ENCODE measurements at places on chromosomes 12 and 14.

- DNase-seq, result no peak
These were observed 5.6 kb upstream of the IL26 start for GRCh38 chr12:68231229-68231628.

DNA sequence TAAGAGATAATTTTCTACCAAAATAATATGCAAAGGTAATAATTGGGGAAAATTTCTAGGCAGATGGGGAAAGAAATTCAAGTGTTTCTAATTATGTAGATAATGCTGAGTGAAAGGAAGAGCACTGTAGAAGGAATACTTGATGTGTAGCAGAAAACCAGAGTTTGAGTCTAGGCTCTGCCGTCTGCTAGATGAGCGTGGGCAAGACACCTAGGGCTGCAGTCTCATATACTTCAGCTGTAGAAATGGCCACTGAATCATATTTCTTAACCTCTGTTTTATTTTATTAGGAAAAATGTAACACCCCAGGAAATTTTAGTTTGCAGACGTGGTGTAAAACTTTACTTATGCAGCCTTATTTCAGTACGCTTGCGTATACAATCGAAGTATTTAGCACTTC lies 59.8 kb upstream of the SLC38A2 start:
- no peak for DNase-seq

DNA sequence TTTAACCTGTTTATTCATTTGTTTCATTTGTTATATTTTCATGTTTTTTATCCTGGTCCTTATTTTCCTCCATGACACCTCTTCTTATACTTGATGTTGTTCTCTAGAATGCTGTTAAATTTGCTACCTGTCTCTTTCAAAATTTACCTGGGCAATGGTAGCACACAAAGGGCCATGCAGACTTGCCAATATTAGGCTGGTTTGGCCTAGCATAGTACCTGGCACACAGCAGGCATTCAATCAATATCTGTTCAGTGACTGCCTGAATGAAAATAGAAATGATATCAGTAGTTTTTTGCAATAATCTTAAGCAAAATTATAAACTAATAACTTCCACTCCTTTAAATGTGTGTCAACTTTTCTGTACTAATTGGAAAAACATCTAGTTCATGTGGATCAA lies 325.1 kb downstream of the APAF1 start:
- no peak for DNase-seq

- no peak for DNase-seq
These were observed 55.9 kb downstream of the C14orf132 start for GRCh38 chr14:96095058-96095457.

- no peak for DNase-seq
These were observed 23.7 kb downstream of the CEP170B start for GRCh38 chr14:104888489-104889374.
